ENCODE measurements at places on chromosomes 12 and 14.

DNA sequence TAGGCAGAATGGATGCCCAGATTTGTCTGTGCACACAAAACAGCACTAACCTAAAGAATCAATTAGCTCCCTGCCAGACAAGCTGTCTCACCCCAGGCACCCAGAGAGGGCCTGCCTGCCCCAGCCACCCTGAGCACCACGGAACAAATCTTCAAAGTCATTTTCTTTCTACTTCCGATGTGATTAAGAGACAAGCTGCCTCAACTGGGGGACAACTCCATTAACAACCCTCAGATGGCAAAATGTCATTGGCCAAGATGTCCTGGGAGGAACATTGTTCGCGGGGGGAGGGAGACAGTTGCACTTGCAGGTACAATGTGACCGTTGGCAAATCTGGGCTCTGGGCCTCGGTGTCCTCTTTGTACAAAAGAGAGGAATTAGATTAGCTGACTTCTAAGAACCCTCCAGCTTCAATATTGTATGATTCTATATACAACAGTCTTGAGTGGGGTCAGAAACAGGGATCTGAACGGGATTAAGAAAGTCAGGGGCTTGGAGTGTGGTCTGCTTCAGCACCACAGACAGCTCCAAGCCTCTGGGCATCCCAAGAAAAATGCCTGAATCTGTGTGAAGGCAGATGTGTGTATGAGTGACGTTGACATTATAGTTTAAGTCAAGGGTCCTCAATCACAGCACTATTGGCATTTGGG, 42.8 kb upstream of the CMKLR1 start:
- H3K27ac ChIP-seq, result no peak overlapping the region
- no peak overlapping the region for H3K4me3 ChIP-seq
- no peak for DNase-seq
- H3K27me3 ChIP-seq, result no peaks in the 10 kb centered on the region
- no peaks in the 10 kb centered on the region for H3K36me3 ChIP-seq

DNA sequence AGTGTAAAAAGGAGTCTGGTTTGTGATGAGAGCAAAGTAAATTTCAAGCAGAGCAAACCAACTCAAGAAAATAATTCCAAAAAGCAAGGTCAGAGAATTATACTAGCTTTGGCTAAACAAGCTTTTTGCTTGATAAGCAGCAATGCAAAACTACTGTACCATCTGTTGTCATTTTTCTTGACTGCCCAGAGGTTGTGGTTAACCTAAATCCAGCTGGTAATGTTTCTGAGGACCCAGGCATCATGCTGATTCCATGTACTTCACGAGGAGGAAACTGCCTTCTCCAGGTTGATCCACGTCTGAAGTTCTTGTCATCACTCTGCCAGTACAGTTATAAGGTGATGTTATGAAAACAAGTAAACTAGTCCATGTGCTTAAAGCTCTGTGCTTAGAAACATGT, 185.2 kb downstream of the ACSS3 start:
- DNase-seq, result no peak
- H3K27me3 ChIP-seq, result no peaks in the 10 kb centered on the region
- H3K36me3 ChIP-seq, result no peaks in the 10 kb centered on the region
- H3K4me1 ChIP-seq, result no peaks in the 10 kb centered on the region

- H3K27ac ChIP-seq, result no peak overlapping the region
- H3K4me1 ChIP-seq, result no peaks in the 10 kb centered on the region
- DNase-seq, result no peak
- H3K27me3 ChIP-seq, result no peaks in the 10 kb centered on the region
These were observed 55.2 kb downstream of the SEL1L start for GRCh38 chr14:81478446-81478845.

DNA sequence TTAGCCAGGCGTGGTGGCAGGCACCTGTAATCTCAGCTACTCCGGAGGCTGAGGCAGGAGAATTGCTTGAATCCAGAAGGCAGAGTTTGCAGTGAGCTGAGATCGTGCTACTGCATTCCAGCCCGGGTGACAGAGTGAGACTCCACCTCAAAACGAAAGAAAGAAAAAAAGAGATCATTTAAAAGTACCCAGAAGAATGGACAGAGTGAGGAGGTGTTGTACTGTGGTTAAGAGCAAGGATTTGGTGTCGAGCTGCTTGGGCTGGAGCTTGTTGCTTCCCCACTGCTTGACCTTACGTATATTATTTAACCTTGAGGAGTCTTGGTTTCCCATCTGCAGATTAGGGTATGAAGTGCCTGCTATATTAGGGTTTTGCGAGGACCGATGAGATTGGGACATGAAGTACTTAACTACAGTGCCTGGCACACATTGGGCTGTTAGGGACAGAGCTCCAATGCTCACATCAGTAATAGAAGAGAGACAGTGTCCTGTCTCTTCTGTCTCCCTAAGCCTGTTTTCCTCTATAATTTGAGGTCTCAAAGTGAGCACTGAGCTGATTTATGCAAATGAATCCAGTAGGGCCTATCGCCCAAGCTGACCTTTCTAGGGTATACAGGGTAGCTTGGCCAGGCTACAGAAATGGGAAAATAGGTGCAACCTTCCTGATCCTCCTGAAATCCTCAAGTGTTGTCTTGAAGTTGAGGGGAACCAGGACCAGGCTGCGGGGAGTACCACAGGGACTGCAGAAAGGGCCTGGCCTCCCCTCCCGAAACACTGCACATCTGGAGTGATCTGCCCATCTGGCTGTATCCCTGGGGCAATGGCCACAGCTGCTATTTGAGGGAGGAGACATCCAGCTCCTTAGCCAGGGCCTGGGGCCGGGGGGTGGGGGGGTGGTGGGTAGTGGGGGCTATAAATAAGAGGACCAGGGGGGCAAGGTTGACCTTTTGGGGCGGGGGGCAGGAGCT, 8.6 kb upstream of the HDAC7 start:
- H3K4me1 ChIP-seq, result peaks cover 45% of the 10 kb centered on the region
- no peaks in the 10 kb centered on the region for H3K27me3 ChIP-seq
- H3K4me3 ChIP-seq, result no peak overlapping the region
- peak overlapping the region; percentile 80 for H3K27ac ChIP-seq

- DNase-seq, result no peak
- no peaks in the 10 kb centered on the region for H3K4me1 ChIP-seq
- no peak overlapping the region for H3K4me3 ChIP-seq
- no peak overlapping the region for H3K27ac ChIP-seq
- H3K27me3 ChIP-seq, result no peaks in the 10 kb centered on the region
- H3K36me3 ChIP-seq, result no peaks in the 10 kb centered on the region
These were observed 135.1 kb downstream of the SNAPC1 start for GRCh38 chr14:61897300-61897699.

All from thoracic aorta (tissue), 2 donors.